ENCODE measurements at places on chromosomes 3 and 15.

- no peak for DNase-seq
Observed at GRCh38 chr3:166634091-166634746, 745.9 kb downstream of the ZBBX start.

DNA sequence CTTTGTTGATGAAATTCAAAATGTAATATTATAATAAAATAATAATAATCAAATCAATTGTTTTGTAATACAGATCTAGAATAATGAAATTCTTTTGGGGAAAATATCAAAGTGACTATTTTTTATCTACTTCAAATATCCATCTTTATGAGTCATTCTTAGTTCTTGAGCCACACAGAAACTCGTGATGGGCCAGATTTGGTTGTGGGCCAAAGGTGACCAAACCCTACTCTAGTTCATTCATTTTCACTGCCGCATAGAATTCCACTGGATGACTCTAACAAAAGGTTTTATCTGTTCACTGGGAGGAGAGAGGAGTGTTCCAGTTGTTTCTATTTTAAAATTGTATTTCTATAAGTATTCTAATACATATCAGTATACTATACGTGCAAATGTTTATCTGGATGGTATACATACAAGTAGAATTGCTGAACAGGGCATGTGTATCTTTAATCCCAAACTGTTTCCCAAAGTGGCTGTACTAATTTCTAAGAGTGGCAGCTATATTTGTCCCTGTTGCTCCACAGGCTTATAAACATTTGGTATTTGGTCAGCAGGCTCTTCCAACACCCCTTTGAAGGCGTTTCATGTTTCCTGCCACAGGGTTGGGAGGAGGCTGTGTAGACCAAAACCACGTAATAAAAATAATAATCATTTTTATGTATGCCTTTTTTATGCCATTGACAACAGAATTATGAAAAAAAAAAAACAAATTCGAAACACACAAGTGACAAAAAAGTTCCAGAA is 7.3 kb upstream of the RTP3 start:
- DNase-seq, result no peak

DNA sequence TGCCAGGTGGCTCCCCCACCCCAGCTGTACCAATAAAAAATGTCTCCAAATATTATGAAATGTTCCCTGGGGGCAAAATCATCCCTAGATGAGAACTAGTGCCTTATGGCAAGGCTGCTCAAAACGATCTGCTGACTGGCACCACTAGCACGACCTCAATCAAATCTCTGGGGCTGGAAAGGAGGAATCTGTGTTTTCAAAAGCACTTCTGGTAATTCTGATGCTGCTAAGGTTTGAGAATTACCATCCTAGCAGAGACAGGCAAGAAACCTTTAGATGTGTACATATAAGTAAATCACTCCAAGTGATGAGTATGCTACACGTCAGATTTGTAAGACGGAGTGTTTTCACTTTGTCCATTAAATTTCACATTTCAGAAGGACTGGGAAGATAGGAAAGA is 360.1 kb upstream of the THRB start:
- DNase-seq, result no peak

DNA sequence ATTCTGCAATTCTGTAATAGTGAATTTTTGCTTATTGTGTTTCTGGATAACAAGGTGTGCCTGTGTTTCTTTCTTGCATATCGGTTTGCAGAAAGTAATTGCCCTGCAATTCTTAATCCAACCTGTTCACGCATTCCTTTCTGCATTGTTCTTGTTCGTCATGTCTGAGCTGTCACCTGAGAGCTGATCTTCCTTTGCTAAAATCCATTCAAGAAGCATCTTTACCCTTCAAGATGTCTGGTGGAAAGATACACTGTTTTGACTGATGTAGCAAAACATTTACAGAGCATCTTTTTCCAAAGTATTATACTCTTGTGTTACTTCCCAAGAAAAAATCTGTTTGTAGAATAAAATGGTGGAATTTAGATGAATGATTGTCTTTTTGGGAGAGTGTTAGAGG is 159.0 kb upstream of the WNT5A start:
- no peak for DNase-seq

GRCh38 chr3:172506094-172506493 is 17.1 kb downstream of the TNFSF10 start:
- no peak for DNase-seq

GRCh38 chr15:57330619-57331340 is 45.5 kb upstream of the CGNL1 start:
- DNase-seq, result no peak

DNA sequence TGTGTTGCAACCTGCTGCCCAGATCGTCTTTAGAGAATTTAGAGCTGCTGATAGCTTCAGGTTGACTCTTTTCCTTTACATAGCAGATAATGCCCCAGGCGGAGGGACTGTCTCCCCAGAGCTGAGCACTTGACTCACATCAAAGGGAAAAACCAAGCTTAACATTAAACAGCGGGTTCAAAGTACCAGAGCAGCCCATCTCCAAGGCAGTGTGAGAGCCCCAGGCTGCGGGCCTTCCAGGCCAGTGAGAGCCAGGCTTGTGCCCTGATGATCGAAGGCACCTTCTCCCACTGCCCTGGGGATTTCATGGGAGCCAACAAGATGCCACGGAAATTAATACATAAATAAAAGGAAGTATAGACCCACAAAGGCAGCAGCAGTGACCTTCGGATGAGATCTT is 275.6 kb downstream of the XXYLT1 start:
- DNase-seq, result no peak

- DNase-seq, result no peak
Observed at GRCh38 chr3:66483006-66483405, 17.8 kb downstream of the LRIG1 start.

DNA sequence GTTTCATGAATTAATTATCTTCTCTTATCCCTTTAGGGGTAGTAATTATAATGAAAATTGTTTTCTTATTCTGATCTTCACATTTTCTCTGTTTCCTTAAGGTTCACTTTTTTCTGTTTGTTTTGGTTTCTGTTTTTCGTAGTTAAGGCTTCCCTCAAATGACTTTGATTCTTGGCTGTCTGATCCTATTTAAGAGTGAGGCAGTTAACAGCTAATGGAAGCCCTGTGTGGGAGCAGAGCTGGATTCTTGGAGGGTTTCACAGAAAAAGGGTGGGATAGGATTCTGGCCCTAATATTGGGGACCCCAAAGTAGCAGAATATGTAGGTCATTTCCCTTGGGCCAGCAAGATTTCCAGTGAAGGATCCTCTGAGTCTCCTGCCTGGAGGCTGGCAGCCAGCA is 6.8 kb upstream of the AMOTL2 start:
- DNase-seq, result no peak

DNA sequence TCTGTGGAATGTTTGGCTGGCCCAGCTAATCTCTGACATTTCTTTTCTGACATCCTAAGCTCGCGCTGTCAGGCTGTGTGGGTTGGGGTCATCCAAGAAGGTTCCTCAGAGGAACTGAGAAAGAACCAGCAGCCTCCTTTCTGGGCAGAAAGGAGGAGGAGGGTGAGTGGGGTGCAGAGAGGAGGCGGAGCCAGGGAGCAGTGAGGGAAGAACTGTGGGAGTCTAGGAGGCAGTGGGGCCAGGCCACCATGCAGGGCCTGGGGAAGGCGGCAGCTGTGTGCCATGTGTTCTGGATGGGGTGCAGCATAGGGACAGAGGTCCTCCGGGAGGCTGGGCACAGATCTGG is 5.3 kb downstream of the SEMA7A start:
- DNase-seq, result no peak

- DNase-seq, result no peak
Observed at GRCh38 chr15:83100097-83100646, 7.3 kb upstream of the TM6SF1 start.

All from stimulated activated CD8-positive, alpha-beta memory T cell treated with anti-CD3 and anti-CD28 coated beads, Interleukin-2, amount 100 ng/mL, for 1 hour (primary cell).